Amygdala (tissue), 56 donors: ENCODE measurements at places on chromosomes 1 and 21.

GRCh38 chr1:89203166-89203565 is 4.4 kb upstream of the GBP4 start:
- no peak for DNase-seq

DNA sequence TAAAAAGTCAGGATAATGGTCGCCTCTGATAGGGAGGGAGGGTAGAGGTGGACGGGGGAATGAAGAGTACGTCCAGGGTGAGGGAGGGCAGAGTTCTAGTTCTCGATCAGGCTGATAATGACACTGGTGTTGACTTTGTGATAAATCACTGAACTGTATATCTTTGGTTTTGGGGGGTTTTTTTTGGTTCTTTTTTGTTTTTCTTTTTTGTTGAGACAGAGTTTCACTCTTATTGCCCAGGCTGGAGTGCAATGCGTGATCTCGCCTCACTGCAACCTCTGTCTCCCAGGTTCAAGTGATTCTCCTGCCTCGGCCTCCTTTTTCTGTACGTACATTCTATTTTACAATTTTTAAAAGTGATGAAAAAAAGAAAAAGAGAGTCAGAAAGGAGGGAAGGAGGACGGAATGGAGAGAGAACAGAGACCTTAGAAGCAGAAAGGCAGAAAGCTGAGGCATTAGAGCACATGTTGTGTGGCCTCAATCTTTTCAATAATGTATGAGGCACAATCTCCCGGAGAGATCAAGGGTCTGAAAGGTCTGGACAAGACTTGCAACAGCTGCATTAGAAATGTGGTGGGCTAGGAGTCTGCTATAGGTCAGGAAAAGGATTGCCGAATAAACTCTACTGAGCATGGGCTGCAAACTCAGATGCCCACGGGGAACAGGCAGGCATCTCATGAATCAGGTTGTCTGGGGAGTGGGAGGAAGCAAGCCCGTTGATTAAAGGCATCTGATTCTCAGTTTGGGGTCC is 174.8 kb downstream of the TOMM20 start:
- no peak for DNase-seq

- no peak for DNase-seq
Measured at GRCh38 chr1:228487336-228488124, at the start of gene RNF187. Gene RNF187, plus strand, starts transcription at chr1:228487382.

- no peak for DNase-seq
Measured at GRCh38 chr1:164470996-164471395, 88.0 kb upstream of the PBX1 start.

DNA sequence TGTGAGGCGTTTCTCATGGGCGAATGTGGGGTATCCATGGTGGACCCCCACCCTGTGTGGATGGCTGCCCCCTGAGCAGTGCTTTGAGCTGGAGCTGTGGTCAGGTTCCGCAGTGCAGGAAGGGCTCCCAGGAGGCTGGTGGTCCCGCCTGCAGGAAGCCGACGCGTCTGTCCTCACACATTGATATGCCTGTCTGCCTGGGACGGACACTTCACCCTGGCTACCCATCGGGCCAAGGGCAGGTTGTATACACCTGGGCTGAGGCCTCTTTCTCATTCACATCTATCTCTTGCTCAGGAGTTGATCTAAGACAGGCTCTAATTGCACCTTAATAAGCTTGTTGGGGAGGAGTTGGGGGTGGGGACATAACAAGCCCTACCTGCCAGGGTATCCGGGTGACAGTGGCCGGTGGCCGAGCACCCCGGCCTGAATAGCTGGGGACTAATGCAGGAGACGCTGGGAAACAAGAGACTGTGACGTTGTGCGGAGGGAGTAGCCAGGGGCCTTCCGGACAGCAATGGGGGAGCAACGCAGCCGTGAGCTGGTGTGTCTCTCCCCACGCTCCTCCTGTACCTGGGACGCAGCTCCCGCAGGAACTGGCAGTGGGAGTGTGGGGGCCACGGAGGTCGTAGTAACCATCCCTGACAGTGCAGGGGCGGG is 21.7 kb downstream of the PDXK start:
- peak; percentile 58 for DNase-seq

- no peak for DNase-seq
Measured at GRCh38 chr1:174044418-174045222, 22.5 kb upstream of the RC3H1 start.

GRCh38 chr1:100921110-100921706 is 25.3 kb downstream of the SLC30A7 start:
- no peak for DNase-seq

- no peak for DNase-seq
Measured at GRCh38 chr21:44523567-44524413, 16.2 kb downstream of the KRTAP10-1 start.

DNA sequence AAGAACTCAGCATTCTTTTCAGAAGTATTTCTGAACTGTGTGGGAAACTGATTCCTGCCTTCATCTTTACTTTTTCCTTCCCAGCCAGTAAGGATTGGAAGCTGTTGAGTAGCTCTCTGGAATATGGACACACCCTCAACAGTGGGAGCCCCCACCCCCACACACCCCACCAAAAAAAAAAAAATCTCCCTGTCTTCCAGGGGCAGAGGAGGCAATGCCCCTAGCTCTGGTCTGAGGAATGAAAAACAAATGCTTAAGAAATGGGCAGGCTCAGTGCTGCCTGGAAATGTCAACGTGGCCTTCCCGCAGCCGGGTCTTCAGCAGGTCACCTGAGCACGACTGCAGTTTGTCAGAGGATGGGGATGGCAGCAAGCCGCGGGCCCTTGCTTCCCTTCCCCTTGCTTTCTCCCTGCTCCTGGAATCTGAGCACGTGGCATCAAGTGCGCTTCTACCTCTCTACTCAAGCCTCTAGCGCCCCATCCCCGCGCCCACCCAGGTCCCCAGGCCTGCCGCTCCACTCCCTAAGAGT is 479 bp downstream of the RGS16 start:
- DNase-seq: no peak

- DNase-seq: no peak
Measured at GRCh38 chr1:56533197-56533596, 46.2 kb downstream of the PLPP3 start.

DNA sequence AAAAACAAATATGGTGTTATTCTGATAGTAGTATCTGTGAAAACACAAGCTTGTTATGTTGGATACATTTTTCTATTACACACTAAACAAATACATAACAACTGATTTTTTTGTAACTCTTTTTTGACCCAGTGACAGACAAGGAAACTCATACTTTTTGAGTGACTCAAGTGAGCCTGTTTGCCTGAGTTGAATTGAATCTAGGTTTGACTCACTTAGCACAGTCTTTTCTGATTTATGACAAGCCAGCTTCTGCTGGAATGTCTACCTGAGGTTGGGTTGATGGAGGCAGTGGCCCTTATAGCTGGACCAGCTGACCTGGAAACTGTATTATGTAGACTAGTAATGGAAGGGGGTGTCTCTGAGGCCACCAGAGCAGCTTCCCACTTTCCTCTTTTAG is 4.2 kb upstream of the CLCA4 start:
- no peak for DNase-seq

DNA sequence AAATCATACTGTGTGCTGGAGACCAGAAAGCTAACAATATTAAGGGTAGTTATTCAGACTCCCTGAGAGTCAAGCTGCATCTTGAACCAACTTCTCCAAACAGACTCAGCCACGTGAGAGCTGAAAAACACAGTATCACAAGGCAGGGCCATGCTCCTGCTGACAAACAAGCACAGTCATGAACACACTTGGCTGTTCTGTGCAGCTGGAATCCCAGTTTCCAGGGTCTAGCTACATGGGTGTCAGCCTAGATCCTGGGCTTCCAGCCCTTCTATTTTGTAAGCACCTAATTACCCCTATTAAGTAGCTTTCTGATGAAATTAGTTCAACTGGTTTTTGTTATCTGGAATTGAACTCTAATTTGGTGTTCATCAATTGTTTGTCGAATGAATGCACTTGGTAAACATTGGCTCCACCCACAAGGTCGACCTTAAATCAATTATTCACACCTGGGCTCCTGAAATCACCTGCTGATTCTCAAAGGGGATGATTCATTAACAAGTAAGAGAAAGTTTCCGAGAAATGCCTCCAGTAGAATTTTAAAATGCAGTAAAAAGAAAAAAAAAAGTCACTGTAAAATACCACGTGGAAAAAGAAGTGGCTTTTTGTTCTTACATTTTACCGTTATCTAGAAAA is 179.3 kb downstream of the ZC3H11B start:
- no peak for DNase-seq

GRCh38 chr1:117815926-117816325 is 113.5 kb downstream of the GDAP2 start:
- no peak for DNase-seq

DNA sequence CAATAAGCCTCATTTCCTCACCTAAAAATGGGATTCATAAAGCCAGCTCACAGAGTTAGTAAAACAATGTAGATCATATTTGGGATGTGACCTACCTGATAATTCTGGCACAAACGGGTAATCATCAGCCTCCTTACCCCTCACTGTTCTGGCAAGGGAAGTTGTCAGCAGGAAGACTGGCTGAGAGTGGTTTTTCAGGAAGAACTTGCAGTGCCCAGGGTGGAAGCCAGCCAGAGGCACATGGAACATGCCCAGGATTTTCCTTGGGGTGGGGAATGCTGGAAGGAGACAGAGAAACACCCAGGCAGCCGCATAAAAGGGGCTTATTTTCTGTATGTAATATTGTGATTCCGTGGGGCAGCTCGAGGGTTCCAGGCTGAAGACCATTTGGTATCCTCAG is 7.7 kb upstream of the SLC5A9 start:
- DNase-seq: no peak

DNA sequence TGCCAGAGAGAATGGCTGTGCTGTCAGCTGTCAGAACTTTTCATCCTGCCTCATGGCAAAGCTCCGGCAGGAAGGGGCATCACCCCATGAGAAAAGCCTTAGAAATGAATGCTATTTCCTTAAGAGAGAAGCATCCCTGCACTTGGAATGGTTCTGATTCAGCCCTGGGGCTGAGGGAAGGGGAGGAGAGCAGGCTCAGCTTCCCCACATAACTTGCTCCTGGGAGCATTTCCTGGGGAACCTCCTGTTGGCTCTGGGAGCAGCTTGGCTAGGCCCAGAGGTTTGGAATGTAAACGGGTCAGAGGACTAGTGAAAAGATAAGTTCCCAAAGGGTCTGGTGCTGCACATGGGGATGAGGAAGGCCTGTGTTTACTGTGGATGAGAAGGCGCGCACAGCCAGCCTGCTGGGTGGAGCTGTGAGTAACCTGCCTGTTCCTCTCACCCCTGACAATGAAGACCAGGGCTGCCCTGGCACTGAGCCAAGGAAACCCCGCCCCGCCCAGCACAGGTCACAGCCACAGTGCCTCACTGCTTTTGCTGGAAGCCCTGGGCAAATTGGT is 5.0 kb downstream of the PRELP start:
- no peak for DNase-seq

GRCh38 chr1:239044829-239045228 is 341.5 kb upstream of the CHRM3 start:
- no peak for DNase-seq

DNA sequence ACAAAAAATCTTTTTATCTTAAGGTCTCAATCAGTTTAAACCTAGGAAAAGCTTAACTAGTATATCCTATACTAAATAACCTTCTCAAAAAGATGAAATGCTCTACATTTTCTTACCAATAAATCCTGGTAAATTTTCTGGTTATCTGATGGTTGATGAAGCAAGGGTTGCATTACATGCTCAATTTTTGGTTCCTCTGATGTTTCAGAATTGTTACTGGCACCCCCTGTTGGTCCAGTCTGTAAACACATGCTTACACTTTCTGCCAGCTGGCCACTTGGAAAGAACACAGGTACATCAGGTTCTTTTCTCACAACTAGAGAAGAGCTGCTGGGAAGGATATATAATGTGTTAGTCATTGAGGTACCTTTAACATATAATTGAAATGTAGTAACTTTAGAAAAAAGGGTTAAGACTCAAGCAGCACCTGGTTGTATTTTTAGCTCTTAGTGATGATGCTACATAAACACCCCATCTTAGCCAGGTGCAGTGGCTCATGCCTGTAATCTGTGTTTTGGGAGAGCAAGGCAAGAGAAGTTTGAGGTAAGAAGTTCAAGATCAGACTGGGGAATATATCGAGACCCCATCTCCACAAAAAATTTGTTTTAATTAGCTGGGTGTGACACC is 30.9 kb upstream of the TAL1 start:
- no peak for DNase-seq

GRCh38 chr1:37085393-37085792 is 51.1 kb upstream of the GRIK3 start:
- DNase-seq: no peak

GRCh38 chr1:111559736-111560279 is 56.4 kb upstream of the ADORA3 start:
- no peak for DNase-seq
